Brain microvascular endothelial cell (primary cell): ENCODE measurements at places on chromosomes 2 and 18.

GRCh38 chr2:186189816-186190215 is 296.2 kb upstream of the ZC3H15 start:
- no peak for DNase-seq

DNA sequence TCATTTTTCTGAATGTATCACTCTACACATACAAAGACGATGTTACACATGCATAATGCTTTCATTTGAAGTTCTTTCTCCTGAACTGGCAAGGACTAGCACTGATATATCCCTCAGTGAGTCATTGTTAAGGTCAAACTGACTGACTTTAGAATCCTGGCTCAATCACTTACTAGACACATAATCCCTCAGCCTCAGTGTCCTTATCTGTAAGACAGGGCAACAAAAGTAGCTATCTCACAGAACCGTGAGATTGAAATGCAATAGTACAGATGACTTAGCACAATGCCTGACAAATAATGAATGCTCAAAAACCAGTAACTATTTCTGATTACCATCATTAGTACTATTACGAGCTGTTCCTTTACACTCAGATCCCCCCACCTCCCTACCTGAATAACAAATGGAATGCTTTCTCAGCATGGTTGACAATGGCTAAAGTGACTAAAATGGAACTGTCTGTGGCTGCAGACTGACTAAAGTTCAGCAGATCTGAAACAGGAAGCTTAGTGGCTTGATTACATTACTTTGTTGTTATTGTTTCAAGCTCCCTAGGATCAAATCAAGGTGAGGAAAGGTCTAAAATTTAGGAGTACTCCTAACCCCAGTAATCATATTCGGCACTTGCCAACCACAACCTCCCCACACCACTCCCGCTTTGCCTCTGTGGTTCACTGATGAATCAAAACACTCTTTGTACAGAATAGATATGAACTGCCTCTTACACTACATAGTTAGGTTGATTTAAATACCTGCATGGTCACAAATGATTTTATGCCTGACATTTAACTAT is 35.8 kb upstream of the CACNB4 start:
- DNase-seq, result peak; percentile 72

- DNase-seq, result no peak
Observed at GRCh38 chr2:78699696-78700095, 325.8 kb upstream of the REG3G start.

DNA sequence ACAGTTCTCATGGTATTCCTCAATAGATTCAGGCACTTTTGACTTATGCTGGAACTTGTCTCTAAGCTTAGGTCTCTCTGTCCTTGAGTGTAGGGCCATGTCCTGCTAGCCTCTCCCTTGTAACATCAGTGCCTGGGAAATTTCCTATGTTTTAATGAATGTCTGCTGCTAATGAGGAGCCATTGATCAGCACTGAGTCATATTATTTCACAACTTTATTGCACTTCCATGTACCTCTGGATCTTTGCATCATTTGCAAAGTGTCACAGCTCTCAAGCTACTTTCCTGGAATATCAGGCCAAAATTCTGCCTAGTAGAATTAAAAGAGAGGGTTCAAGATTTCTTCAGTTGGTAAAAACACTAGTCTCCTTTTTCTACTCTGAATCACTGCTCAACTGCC is 102.5 kb downstream of the GAREM1 start:
- DNase-seq, result no peak

GRCh38 chr2:75077909-75078308 is 119.5 kb downstream of the POLE4 start:
- DNase-seq, result no peak

DNA sequence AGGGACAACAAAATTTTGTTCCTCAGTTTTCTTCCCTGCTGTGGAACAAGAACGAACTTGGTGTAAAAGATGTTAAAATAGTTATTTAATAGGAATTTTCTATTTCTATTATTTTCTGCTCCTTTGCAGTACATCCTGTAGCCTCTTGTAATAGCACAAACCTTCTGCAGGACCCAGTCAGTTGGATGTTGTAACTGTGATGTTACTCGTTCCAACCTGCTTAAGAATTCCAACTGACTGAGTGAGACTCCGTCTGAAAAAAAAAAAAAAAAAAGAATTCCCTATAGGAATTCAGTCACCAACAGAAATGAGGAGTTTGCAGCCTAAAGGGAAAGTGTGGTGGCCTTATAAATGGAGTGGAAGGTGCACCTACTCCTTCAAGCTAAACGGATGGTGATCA is 46.4 kb upstream of the CDH20 start:
- no peak for DNase-seq

DNA sequence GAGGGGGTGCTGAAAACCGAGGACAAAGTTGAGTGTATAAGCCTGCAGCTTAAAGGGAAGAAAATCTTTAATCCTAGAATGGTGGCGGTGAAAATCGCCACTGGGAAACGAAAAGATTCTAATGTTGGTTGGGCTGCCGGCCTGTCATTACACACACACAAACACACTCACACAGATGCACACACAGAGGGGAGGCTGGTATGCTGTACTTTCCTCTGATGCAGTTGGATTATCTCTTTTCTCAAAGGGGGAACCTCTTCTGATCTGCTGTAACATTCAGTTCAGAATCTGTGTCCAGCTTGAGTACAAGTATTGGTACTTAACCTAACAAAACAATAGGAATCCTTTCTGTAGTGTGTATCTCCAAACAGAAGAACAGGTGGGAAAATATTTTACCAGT is 39.0 kb downstream of the ANXA4 start:
- DNase-seq, result no peak

- no peak for DNase-seq
Observed at GRCh38 chr2:221521233-221521845, 50.8 kb downstream of the EPHA4 start.

DNA sequence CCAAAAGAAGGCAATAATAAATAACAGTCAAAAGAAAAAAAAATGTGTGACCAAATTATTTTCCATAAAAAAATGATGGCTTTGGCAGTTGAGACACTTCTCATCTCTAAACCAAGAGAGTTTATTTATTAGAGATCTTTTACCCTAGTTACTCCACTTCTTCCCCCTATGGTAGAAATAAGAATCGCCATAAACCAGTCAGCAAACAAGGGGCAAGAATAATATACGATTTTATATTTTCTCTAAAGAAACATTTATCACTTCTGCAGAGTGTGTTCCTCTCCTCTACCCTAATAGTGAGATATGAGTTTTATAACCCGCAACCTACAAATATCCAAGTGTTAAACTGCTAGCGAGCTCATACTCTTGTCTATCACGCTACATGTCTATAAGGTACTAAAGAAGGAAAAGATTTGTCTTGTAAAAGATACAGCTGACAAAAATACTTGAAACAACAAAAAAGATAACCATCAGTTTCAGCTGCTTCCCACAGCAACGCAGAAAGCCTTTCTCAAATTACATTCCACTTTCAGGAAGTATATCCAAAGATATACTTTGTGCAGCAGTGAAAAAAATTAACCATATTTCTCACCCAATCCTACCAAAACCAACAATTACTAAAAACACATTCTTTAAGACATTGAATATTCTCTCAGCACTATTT is 2.3 kb downstream of the RNF103 start:
- DNase-seq, result no peak

DNA sequence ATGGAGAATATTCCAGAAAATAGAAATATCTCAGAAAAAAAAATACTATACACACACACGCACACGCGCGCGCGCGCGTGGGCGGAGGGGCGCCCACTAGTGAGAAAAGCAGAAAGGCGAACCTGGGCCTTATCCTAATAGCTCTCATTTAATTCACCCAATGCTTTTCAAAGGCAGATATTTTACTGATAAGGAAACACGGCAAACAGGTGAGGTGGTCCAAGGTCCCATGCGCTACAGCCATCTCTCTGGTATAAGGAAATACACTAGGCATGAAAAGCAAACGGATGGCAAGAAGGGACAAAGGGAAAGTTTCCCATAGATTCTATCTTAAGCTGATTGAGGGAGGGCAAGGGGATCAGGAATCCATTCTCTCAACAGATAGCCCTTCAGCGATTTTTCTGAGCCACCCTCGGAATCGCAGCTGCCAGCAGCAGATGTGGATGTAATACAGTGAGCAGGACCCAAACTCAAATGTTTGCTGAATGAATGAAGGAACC is 136.7 kb downstream of the TMEM247 start:
- DNase-seq, result no peak

DNA sequence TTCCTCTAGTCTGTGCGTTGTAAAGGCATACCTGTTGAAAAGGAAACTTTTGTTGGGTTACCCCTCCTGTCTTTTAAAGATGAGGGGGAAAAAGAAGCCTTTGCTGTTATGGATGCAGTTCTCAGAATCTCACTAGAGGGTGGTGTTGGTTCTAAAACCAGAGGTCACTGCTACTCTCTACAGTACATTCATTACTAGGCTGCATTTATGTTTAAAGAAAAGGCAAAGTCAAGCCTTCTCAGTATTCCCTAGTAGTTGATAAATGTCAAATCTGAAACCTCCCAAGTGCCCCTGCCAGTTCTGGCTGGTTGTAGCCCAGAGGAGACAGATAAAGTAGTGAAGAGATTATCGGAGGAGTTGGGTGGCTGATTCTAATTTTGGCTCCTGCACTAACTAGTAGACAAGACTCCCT is 1.4 kb upstream of the PLCL1 start:
- peak; percentile 56 for DNase-seq

- DNase-seq, result peak; percentile 74
Observed at GRCh38 chr2:195559431-195559914, 97.6 kb upstream of the SLC39A10 start.

DNA sequence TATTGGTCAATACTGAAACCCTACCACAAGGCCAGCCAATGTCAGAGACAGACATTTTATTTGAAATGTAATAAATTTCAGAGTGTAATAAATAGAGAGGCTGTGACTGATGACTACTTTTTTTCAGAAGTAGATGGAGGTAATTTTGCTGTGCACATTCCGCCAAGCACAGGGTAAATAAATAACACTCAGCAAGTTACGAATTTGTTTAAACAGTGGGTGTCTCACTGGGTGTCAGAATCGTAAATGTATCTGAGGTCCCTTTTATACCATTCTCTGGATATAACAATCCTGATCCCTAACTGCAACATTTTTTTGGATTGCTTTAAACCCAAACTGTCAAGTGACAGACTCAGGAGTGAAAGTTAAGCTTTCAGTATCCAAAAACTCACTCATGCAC is 74.1 kb downstream of the GATA6 start:
- DNase-seq, result no peak

- no peak for DNase-seq
Observed at GRCh38 chr18:13386891-13387801, 168.6 kb downstream of the LDLRAD4 start.

- no peak for DNase-seq
Observed at GRCh38 chr2:143702931-143703330, 573.7 kb downstream of the ARHGAP15 start.

DNA sequence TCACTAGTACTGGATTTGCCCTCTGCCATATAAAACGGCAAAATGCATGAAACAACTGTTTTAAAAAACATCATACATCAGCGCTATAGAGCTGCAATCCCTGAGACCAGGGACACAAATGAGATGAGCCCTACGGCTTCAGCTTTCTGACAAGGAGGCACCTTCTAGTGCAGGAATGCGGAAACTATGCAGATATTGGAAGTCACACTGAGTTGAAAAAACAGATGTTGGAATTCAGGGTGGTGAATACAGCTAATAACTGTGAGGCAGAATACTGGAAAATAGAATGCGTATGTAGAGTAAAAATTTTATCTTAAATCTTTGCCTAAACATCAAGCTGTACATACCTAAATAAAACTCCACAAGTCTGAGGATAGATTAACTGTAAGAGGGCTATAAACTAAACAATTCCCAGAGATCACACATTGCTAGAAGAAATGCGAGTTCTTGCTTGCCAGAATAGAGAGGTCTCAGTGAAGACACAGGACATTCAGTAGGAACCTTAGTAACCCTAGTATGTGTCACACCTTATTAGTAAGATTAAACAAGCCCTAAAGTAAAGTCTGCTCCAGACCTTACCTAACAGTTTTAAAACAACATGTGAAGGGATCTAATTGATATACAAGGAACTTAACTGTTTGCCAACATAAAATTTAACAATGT is 541.4 kb upstream of the DDX18 start:
- no peak for DNase-seq

DNA sequence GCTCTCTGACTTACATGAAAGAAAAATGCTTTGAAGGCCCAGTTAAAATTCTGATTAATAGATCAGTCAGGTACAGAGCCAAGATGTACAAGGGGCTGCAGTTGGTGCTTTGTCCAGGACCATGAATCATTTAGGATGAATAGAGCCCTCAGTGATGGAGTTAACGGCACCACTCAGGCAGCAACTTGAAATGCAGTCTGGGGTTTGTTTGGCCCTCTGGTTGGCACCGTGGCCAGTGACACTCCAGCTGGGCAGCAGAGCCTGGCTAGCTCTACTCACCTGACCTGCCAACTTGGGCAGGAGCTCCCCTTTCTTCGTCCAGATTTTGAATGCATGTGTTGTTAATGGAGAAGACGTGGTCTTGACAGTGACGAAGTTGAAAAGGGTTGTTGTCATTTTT is 493.0 kb upstream of the ACVR2A start:
- no peak for DNase-seq

DNA sequence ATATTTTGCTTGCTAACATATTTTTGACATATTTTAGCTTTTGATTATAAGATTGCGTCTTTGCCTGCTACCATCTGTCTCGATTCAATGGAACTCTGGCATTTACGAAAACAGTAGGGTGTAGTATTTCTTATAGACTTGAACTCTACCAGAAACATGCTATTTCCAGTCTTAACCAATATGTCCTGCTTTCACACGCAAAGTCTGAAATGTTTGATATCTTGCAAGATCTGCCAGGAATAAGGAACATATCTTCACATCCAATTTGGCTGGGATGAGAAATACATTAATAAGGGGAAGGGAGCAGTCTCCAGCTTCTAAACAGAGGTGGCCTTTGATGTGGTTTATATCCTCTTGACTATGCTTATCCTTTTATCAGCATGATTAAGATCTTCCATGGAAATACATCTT is 299.4 kb downstream of the ZNF521 start:
- no peak for DNase-seq

DNA sequence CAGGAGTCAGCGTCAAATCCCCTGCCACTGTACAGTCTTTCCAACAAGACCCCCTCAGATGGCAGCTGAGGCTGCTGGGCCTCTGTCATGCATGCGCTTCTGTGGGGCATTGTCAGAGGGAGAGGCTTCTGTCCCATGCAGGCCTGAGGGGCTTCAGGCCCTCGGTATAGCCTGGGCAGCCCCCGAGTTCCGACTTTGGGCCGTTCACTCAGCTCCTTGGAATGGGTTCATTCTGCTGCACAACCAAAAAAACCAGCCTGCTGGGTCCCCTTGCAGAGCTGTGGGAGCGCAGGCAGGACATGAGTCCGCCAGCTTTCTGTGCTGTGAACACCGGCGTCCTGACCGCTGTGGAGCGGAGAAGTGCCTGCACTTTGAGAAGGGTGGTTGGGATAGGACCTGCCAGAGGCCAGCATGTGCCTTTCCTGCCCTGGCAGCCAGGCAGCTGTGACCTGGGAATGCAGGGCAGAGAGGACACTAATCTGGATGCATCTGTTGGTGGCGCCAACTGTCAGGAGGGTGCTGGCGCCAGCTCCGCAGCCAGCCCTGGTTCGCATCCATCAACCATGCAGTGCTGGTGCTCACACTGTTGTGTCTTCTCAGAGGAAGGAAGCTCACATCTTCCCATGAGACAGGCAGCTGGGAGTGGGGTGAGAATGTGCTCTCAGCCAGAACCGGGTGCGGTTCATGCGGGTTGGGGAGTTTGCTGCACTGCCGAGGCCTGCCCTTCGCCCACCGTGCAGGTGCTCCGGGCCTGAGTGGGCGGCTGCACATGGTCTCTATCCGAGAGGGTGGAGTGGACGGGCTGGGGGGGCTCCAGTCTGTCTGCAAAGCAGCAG is 14.3 kb downstream of the ARHGEF4 start:
- DNase-seq, result no peak
